ENCODE measurements at places on chromosomes 12 and 14.

DNA sequence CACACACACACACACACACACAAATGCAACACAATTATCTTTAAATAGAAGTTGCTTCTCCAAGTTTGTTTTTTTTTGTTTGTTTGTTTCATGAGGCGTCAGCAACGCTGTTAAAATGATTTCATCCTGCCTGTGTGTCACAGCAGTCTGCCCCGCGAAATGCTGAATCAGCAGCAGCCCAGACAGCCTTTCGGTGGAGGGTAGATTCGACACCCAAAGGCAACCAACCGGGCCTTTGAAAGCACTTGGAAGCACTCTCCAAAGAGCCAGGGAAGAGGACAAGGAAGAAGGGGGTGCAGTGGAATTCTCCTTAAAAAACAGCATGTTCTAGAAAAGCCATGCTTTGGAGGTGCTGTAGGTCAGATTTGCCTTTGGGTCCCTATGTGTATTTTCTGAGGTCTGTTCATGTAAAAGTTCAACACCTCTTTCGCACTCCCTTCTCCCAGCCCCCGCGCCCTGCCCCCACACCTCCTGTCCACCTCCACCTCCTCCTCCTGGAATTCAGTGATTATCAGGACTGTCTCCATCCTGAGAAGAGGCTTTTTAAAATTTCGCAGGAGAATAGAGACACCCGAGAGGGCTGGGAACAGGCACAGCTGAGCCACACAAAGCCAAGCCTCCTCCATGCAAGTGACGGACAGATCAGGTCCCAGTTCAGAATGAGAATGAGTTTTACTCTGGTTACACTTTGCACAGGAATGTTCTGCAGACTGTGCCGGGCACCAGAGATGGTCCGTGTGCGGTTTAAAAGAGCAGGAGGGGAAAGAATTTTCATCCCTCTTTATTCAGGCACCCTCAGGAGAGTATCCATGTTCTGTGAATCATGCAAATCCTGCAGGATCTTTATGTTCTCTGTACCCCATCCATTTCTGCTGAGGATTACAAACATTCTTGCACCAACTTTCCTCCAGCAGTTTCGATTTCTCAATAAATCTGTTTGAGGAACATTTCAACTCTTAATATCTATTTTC, 177.9 kb downstream of the ETV6 start:
- DNase-seq: peak; percentile 67

DNA sequence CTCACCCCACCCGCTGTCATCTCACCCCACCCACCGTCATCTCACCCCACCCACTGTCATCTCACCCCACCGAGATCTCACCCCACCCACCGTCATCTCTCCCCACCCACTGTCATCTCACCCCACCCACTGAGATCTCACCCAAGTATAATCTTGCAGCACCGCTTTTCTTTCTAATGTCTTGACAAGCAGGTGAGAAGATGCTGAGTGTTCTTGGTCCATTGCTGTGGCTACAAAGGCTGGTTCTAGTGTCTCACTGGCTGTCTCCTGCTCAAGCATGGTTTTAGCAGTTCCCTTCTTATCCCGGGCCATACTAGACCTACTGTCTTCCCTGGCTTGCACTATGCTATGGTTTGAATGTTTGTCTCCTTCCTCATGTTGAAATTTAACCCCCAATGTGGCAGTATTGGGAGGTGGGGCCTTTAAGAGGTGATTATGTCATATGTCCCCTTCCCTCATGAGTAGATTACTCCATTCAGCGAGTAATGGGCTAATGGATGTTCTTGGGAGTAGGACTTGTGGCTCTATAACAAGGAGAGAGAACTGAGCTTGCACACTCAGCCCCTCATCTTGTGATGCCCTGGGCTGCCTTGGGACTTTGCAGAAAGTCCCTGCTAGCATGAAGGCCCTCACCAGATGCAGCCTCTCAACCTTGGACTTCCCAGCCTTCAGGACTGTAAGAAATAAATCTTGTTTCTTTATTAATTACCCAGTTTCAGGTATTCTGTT, 47.7 kb upstream of the PPP2R5C start:
- DNase-seq: no peak

- no peak for DNase-seq
Measured at GRCh38 chr14:61026526-61026925, 45.5 kb downstream of the SLC38A6 start.

- no peak for DNase-seq
Measured at GRCh38 chr14:83638748-83639504, 1891.0 kb upstream of the FLRT2 start.

- no peak for DNase-seq
Measured at GRCh38 chr14:54673193-54674045, 106.5 kb downstream of the SAMD4A start.

DNA sequence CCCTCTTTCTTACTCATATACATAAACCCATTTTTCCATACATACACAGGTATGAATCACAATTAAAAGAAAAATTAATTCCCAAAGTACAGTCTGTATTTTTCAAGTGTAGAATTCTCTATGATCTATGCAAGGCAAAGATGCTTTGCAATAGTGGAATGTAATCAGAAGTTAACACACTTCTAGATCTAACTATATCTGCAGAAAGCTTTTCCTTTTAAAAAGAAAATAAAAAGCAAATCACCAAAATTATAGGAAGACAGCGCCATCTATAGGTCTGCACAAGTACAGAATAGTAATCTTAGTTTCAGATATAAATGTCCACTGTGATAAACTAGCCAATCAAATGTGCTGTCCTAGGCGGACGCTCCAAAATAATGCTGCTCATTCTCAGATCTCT, 22.0 kb downstream of the SLC25A21 start:
- DNase-seq: peak; percentile 53

GRCh38 chr14:58646479-58646878, 8.7 kb downstream of the DACT1 start:
- no peak for DNase-seq

DNA sequence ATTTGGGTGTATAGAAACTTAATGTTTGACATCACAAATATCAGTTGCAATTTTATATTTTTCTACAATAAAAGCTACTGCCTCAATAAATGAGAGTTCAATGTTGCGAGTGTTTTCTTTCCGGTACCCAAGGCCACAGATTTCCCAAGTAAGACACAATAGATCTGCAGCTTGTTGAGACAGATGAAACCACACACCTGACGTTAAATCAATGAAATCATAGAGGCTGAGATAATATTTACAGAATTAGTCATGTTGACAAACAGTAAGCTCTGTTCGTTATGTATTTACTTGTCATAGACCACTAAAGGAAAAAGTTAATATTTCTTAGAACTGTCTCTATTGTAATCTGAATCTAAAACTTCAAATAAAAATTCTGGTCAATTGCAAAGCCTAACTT, 49.2 kb upstream of the PTHLH start:
- DNase-seq: no peak

- DNase-seq: no peak
Measured at GRCh38 chr12:112122823-112123690, 2.3 kb upstream of the TRAFD1 start.

DNA sequence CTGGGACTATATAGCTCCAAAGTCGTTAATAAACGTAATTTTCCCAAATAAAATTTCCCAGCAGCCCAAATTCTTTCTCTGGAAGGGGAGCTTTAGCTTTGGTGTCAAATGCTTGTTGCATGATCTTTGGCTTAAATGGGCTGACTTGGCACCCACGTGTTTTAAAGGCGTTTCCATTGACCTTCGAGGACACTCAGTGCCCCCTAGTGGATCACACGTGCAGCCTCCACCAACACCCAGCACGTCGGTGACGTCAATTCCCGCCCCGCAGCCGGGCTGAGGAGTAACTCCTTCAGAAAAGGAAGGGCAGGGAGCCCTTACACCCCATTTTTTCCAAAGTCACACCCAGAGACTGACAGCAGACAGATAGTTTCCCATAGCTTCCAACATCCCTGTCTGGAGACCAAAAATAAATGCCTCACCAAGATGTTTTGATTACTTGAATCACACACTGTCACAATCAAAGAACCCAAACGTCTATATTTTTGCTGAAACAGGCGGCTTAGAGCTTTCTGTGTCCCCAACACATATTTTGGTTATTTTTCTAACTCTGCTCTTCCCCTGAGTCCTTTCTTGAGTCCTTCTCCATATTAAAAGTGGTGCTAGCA, 707.9 kb downstream of the AACS start:
- no peak for DNase-seq

GRCh38 chr12:6113691-6114475, 10.6 kb downstream of the VWF start:
- DNase-seq: no peak

GRCh38 chr12:93994721-93995120, 153.7 kb upstream of the PLXNC1 start:
- no peak for DNase-seq

- DNase-seq: no peak
Measured at GRCh38 chr14:82412545-82412944, 878.9 kb upstream of the SEL1L start.
